ENCODE measurements at places on chromosomes 4 and X. TPM values are rescaled to one million over a fixed set of nuclear protein-coding genes. Genes with fewer than 3 reads are reported as not detected.

DNA sequence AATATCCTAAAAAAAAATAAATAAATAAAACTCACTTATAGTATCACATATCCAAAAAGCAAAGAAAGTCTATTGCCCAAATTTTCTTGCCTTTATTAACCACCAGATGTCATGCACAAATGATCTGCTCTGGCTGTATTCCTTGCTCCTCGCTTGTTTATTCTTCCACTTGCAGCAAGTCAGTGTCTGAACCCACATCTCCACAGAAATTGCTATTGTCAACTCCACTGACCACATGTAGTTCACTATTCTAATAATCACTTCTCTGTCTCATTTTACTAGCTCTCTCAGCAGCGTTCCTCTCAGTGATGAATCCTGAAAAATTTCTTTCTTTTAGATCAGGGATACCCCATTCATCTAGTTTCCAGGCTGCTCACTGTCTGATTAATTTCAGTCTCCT, 29.3 kb upstream of the CXXC4 start:
- DNase-seq, result no peak

DNA sequence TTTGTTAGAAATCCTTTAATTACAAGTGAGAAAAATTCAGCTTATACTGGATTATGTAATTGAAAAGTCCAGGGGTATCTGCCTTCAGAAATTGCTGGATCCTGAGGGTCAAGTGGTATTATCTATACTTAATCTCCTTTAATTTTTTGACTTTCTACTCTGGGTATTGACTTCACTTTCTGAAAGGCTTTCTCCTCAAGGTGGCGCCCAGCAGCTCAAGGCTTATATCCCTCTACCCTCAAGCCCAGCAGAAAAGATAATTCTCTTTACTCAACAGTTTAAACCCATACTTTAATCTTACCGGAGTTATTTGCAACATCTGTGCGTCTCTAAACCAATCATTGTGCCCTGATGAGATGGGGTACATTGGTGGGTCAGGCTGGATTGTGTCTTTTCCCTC, 129.5 kb downstream of the LARP7 start:
- DNase-seq, result peak; percentile 16

DNA sequence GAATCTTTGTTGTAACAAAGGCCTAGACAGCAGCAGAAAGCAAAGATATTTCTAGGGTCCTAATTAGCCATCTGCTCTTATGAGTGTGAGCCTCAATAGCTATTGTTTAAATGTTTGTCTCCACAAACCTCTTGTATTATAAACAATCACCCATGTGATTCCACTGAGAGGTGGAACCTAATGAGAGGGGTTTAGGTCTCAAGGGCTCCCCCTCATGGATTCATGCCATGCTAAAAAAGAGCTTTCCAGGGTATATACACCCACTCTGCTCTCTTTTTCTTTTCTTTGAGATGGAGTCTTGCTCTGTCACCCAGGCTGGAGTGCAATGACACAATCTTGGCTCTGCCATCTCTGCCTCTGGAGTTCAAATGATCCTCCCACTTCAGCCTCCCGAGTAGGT, 42.1 kb downstream of the TRIM61 start:
- no peak for DNase-seq

GRCh38 chr4:126431049-126431448, 1116.3 kb downstream of the FAT4 start:
- no peak for DNase-seq

- no peak for DNase-seq
Observed at GRCh38 chrX:71239781-71240180, 14.2 kb downstream of the ZMYM3 start.

GRCh38 chrX:78133238-78133960, 6.1 kb downstream of the TAF9B start:
- DNase-seq, result no peak

DNA sequence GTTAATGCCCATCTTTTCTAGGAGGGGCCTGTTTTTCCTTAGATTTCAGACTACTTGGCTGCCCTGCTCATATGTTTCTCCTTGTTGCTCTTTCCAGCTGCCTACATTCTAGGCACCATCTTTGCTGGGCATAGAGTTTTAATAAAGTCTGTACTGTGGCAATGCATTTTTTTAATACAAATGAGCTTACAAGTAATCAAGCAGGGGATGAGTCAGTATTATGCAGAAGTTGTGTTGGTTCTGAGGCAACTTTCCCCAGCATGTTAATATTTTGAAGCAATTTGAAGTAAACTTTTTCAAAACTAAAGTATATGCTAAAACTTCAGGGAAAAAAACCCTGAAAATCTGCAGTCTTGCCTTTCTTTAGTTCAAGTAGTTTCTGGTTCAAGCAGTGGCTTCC, 372.0 kb upstream of the GATB start:
- no peak for DNase-seq

DNA sequence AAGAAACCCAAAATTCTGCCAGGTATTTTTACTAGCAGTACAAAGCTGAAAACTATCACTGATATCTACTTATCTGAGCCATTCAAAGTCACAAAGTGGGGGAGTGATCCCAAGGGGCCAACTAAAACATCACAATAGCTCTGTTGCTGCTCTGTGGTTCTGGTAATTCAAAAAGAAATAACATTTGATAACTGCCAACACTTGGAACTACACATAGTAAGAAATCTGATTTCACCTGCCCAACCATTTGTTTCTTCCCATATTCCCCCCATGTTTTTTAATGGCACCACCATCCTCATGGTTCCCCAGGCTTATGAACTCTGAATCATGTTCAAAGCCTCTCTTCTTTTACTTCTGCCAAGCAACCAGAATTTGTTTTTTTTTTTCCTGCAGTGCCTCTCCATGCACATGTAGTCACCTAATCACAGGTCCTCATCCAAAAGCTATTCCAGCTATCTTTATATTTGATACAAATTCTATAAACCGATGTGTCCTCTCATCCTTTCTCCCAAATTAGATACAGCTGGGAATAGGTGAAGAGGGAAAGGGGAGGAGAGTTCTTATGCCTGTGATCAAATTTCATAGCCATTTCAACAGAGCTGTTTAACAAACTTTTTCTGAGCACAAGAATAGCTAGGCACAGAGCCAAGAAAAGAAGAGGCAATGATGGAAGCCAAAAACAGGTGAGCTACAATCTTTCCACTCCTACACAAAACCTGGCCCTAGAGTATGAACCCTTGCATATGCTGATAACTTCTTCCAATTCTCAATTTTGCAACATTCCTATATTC, 7.7 kb downstream of the AMMECR1 start:
- no peak for DNase-seq

DNA sequence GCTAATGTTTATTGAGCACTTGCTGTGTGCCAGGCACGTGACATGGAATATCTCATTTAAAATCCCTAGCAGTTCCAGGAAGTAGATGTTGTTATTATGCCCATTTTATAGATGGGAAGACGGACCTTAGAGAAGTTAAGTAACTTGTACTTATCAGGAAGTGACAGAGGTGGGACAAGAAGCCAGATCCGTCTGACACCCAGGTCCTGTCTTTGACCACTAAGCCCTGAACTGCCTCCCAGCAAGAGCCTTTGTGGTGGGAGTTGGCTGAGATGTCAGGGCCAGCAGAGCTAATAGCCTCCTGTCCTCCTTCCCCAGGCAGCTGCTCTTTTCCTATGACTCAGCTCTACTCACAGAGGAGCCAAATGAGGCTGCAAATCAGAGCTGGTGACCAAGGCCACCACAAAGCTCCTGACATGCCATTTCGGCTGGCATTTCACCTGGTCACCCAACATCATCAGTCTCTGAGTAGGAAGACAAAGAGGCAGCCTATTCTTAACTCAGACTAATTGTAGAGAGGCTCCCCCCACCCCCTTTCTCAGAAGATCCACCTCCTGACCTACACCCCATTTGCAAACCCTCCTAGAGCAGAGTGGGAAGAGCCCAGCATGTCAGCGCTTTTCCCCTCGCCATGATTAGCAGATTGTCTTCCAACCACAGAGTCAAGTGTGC, 175.1 kb upstream of the KIT start:
- DNase-seq, result peak; percentile 82

DNA sequence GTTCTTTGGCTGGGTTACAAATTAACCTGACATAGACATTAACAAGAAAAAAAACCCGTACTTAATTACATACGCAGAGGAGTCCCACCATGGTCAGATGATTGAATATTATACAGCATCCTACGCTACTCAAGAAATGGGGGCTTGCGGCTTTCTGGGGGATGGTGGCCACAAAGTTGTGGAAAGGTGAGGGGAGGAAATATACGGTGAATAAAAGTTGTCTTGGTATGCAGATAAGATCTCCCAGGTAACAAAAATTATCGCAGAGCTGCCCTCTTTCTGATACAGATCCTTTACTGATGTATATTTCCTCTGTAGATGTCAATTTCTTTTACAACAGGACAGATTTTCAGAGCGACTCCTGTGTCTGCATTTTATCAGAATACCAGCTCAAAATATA, 890 bp downstream of the DCAF16 start:
- DNase-seq, result no peak

DNA sequence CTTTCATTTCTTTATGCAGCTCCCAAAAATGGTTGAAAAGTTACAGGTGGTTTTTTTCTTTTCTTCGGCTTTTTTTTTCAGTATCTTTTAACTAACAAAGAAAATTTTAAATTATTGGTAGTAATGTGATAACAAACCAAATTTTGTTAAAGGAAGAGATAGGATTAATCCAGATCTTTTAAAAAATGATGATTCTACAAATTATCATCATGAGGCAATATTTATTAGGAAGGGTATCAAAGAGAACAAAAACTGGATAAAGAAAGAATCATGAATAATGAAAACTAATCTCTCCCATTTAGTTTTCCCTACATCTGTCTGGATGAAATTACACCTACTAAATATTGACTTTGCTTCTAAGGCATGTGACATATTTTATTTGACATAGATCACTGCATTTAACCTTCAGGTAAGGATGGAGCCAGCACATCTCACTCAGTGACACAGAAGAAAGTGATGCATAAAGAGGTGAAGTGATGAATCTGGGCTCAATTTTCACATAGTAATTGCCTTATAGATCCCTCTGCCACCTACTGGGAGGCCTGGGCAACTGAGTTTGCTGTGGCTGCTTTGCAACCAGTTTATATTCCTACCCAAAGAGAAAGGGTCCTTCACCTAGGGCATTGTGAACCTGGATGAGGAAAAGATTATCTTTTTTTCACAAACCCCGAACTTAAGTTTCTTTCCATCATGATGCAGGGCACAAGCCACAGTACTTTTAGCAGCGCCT, 155.6 kb downstream of the HNRNPD start:
- DNase-seq, result no peak

DNA sequence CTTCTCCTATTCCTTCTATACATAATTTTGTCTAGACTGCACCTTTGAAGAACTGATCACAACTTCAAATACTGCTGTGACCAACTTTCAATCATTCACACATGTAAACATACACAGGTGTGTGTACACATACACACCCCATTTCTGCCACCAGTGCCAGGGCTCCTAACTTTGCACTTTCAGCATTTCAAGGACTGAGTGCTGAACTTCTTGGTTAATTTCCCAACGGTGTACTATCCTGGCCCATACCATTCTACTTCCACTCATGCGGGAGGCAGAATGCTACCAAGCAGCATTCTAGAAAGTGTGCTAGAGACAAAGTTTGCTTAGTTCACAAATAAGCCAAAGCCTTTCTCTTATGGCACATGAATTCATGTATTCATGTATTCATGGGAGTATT, 51.2 kb downstream of the RPGR start:
- DNase-seq, result no peak

GRCh38 chr4:79574741-79575451, 166.9 kb upstream of the GK2 start:
- no peak for DNase-seq

- DNase-seq, result no peak
Observed at GRCh38 chr4:24625091-24625490, 40.7 kb upstream of the DHX15 start.

GRCh38 chr4:41061482-41062185, 152.7 kb downstream of the APBB2 start:
- no peak for DNase-seq

- no peak for DNase-seq
Observed at GRCh38 chr4:10333942-10334341, 123.3 kb downstream of the ZNF518B start.

GRCh38 chrX:12872741-12873140, 5.9 kb downstream of the TLR7 start:
- no peak for DNase-seq

DNA sequence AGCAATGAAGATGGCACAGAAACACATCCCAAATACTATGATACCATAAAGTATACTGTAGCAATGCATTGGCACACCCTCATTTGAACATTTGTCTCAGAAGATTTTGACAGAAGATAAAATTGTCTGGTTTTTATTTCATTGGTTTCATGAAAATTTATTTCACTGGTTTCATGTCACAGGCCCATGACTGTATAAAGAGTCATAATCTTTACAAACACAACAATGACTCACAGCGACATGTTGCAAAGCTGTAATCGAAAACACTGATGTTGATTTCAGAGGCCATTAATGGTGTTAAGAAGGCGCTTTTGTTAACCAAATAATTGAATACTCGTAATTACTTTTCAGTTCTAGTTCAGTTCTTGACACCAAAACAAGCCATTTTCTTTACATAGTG, 8.1 kb upstream of the DTHD1 start:
- peak; percentile 42 for DNase-seq

- DNase-seq, result no peak
Observed at GRCh38 chr4:81509822-81510221, 38.1 kb upstream of the RASGEF1B start.

DNA sequence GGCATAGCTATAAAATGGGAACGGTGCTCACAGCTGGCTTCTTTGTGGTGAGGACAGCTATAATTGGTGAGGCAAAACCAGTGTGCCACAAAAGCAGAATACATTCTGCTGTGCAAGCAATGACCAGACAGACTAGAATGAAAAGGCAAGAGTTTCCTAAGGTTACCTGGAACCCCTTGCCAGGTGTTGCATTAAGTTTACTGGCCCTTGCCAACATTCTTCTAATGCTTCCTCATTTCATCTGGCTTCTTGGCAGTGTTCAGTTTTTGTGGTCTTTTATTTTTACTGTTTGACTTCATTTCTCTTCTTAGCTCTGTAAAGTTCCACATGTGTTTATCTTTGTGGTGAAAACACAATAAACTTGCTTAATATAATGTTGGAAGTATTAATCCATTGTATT, 131.4 kb downstream of the PTTG2 start:
- DNase-seq, result no peak

GRCh38 chrX:17435476-17435875, 60.5 kb downstream of the NHS start:
- DNase-seq, result no peak

- DNase-seq, result no peak
Observed at GRCh38 chr4:6390356-6390755, 82.1 kb downstream of the PPP2R2C start.

The SYNPO2 gene
- 0.10 TPM for total RNA-seq

The TMEM154 gene
- total RNA-seq, result 72.2 TPM

The CSN1S1 gene
- not detected for total RNA-seq

The EDA gene
- not detected for total RNA-seq

The UGT2A2 gene
- total RNA-seq, result not detected

The BEX5 gene
- total RNA-seq, result not detected

The DCAF4L1 gene
- total RNA-seq, result not detected

The PARM1 gene
- not detected for total RNA-seq

The CXCL9 gene
- total RNA-seq, result not detected

The THAP6 gene
- 7.8 TPM for total RNA-seq

The KLF8 gene
- total RNA-seq, result not detected

The CRMP1 gene
- total RNA-seq, result 51.5 TPM

Measured in A172 (cell line).